ENCODE measurements at places on chromosomes 1 and 21.
A peak's percentile ranks its signal among the peaks of the same experiment; 100 is the strongest.

GRCh38 chr1:156146020-156146768 lies 7.2 kb upstream of the SEMA4A start:
- DNase-seq = peak; percentile 98

DNA sequence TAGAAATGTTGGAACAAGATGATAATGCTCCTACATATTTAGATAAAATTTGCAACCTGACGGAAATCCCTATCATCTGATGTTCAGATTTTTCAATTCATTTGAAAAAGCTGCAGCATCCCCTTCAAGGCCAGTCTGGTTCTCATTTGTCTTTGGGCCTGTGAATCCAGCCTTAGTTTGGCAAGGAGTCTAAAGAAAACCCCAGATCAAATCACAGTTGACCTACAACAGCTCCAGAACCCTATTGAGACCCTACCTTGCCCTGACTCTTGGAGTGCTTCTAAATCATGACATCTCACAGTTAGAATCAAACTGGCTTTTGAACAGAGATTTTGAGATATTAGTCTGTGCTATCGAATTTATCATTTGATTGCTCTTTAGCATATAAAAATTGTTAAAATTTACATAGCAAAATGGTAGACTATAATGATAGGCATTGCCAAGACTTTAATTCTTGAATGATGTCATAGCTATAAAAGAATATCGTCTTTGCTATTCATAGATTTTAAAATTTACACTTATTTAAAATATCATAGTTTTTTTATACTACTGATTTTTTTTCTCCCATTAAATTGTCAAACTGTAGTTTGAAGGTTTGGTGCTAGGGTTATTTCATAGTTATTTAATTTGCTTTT lies 2.2 kb downstream of the PPP2R5A start:
- no peak for DNase-seq

GRCh38 chr1:4396551-4396950 lies 257.9 kb upstream of the AJAP1 start:
- DNase-seq = no peak

DNA sequence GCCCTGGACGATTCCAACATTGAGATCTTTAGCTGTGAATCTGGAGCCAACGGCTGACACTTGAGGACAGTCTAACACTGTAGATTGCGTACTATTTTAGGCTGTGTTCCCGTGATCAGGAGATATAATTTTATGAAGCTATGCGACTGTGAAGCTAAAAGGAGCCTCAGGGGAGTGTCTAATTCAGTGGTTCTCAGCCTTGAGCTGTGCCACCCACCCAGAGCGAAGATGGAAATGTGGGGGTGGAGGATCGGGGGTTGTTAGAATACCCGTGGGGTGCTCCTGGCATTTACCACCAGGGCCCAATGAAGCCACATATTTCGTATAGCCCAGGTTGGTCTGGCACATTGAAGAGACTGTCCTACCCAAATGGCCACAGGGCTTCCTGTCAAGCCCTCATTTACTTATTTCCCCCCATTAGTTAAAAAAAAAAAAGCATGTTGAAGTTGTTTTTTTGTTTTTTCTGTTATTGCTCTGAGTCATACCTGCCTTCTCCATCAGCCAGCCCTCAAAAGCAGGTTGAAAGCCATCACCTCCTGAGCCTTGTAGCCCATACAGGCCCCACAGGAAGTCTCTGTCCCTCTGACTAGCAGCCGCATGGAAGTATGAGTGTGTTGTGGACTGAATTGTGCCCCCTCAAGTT lies 141.7 kb downstream of the GALNT2 start:
- no peak for DNase-seq

- peak; percentile 93 for DNase-seq
Observed at GRCh38 chr1:200379432-200379757, 30.4 kb downstream of the ZNF281 start.

DNA sequence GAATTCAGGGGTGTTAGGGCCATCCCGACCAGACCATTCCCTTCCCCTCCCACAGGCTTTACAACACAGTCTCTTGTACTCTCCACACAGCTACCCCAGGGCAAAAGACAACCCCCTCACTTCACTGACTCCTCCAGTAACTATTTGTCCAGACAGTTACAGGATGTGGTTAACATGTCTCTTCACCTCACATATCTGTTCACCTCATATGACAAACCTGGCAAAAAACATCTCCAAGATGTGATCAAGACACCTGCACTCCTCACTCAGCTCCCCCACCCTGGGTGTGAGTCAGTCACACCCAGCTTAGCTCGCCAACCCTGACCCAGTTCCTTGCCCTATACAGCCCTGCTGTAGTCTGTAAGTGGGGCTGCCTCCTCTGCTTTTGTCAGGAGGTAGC lies 490.5 kb upstream of the CHRM3 start:
- DNase-seq = no peak

GRCh38 chr1:165852871-165853270 lies 25.5 kb downstream of the UCK2 start:
- DNase-seq = no peak

Measured in foreskin fibroblast (primary cell).